ENCODE measurements at places on chromosomes 7 and 10.

DNA sequence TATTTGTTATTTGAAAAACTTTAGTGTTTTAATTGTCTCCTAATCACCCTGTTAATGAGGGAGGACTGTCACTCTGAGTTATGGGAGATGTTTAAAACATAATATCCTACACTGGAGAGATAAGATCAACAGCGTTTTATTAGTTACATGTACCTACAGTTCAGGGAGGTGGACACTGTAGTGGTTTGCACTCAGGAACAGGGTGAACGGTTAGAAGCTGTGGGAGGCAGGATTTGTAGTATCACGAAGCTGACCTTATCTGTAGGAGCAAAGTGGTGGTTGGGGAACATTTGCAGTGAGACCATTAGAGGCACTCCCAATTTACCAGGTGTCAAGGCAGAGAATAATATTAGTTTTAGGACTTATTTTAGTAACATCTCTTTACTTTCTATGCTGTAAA, 193.3 kb upstream of the KCND2 start:
- no peak for DNase-seq

DNA sequence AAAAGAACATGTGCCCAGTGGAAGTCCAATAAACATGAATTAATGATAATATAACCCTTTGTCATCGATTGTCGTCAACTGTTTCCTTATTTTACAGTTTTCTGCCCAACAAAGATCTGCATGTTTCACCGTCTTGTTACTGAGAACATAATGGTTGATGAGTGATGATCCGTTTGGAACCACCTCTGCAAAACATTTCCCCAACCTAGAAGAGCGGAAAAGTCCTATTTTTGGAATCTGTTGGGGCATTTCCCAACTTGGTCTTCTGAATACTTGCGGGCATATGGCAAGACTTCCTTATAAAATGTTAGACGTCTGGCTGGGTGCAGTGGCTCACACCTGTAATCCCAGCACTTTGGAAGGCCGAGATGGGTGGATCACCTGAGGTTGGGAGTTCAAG, 32.1 kb downstream of the CNPY1 start:
- no peak for DNase-seq

GRCh38 chr7:112512451-112513210, 31.8 kb downstream of the LSMEM1 start:
- no peak for DNase-seq

- no peak for DNase-seq
Measured at GRCh38 chr7:106893591-106893990, 28.5 kb downstream of the PIK3CG start.

DNA sequence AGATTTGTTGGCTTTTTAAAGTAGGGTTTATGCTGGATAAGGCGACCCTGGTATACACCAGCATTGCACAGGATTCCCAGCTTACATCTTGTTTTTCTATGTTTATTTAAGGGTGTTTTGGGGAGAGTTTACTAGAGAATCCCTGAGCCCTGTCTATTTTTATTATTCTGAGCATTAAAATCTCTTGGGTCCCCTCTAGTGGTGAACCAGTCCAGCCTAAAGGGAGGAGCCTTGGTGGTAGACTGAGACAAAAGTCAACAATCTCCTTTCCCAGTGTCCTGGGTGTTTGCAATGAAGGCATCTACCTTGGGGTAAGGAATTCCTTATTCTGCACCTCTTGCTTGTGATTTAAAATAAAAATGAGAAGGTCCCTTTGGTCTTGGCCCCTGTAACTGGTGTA, 38.2 kb downstream of the ANTXRL start:
- no peak for DNase-seq

GRCh38 chr7:1965579-1966294, 267.0 kb downstream of the MAD1L1 start:
- DNase-seq = no peak

- no peak for DNase-seq
Measured at GRCh38 chr10:3060481-3060889, 6.9 kb upstream of the PFKP start.

GRCh38 chr10:16592378-16592777, 70.7 kb upstream of the C1QL3 start:
- DNase-seq = no peak

DNA sequence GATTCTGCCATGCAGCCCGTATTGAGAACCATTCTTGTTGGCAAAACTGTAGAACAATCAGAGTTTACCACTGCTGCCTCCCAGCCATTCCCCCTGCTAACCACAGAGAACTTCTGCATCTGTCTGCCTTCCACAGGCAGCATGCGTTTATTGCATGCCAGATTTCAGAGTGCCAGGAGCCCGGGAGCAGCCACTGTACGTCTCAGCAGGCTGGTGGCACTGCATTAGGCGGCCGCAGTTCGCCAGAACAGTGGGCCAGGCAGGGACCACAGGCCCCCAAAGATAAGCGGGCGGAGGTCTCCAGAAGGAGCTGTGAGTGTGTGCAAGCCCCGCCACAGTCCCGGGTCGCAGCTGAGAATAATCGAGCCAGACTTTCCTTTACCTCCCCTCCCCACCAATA, 31.8 kb downstream of the ZNF467 start:
- DNase-seq = peak; percentile 15

- no peak for DNase-seq
Measured at GRCh38 chr7:44678471-44679179, 70.0 kb upstream of the ZMIZ2 start.

DNA sequence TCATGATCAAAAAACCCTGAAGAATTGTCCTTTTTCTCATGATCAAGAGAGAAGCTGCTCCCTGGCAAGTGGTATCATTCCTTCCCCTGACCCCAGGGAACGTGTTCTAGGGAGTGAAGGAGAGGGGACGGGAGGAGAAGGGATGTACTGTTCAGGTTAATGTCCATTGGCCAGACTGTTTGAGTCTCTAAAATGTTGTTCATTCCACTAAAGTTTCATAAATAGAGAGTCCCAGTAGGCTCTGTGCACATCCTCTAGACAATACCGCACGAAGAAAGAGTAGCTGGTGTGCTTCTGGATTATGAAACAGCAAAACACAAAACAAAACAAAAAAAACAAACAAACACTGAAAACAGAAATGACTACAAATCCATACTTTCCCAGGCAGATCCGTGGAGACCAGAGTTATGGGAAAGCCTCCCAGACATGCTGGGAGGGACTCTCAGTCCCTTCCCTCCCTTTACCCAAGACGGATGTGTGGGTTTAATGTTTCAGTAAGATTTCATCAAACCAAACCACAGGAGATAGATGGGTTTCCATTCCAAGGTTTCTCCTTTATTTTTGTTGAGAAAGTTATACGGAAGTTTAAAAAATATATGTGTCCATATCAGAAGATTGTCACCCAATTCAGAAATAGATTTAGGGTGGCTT, 66.5 kb upstream of the TNS3 start:
- no peak for DNase-seq

GRCh38 chr10:44967616-44968015, 8.0 kb downstream of the RASSF4 start:
- no peak for DNase-seq

GRCh38 chr7:297611-298374, 7.8 kb downstream of the FOXL3 start:
- no peak for DNase-seq

GRCh38 chr10:86779220-86780017, 23.0 kb downstream of the BMPR1A start:
- no peak for DNase-seq

GRCh38 chr7:150963707-150964559, 14.2 kb downstream of the KCNH2 start:
- no peak for DNase-seq

DNA sequence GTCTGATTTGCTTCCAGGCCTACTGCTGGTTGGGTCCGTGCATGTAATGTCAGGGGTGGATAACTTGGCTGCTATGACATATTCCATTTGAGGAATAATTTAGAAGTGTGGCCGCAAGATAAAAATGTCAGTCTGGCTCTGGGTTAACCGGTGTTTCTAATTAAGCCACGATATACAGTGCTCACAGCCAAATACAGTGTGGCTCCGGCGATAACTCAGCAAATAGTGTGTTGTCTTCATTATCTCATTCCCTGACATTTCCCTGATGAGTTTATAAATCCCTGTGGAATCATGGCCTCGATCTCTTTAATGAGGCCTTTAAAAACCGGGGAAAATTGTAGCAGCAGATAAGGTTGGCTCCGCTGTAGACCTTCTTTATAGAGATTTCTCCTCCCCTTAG, 1125.0 kb downstream of the TYW1 start:
- no peak for DNase-seq

DNA sequence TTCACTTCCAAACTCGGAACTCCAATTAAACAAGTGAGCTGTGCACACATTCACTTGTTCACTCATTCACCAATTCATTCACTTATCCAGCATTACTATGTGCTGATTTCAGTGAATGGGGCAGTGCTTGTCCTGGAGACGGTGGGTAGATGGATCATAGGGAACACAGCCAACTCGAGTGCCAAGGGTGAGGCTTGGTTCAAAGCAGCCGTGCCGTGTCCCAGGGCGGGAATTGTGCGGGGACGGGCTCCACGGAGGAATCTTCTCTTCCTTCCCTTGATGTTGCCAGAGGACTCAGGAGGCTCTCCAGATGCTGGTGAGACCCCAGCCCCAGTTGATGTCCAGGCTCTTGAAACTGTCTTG, 2.9 kb downstream of the SH2D4B start:
- DNase-seq = no peak

GRCh38 chr10:69656742-69657269, 26.8 kb downstream of the FAM241B start:
- DNase-seq = no peak

DNA sequence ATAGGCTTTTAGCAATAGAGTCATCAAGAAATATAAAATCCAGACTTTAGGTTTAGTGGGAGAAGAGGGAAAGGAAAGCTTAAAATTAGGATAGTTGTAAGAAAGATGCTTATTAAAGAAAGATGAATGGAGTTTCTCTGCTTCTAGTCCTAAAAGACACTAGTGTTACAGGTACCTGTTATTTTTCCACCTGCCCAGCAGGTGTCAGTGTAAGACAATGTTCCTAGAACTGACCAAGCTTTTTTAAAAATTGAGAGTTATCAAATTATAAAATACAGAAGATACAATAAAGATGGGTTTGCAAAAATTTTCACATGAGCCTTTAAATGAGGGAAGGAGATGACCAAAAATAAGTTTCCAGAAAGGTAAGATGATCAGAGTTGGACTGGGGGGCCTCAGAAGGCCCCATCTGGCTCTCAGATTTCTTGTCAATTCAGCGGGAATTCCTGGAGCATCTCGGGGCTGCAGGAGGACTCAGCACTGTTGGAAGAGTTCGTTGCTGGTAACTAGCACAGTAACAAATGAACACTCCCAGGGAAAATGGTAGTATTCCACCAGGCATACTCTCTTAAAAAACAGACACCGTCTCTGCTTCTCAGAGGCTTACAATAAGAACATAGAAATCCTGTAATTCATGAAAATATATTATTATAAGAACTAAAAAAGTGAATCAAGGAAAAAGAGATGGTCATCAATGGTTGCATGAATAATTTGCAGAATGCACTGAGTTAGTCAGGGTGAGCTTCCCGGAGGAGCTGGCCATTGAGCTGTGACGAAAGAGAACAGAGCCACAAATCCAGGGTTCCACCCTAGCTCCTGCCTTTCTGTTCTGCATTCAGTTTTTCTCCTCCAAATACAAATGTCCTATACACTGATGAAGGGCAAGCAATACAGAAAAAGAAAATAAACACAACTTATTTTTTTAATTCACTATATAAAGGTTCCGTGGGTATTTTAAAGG, 71.8 kb upstream of the PIK3CG start:
- DNase-seq = peak; percentile 55

DNA sequence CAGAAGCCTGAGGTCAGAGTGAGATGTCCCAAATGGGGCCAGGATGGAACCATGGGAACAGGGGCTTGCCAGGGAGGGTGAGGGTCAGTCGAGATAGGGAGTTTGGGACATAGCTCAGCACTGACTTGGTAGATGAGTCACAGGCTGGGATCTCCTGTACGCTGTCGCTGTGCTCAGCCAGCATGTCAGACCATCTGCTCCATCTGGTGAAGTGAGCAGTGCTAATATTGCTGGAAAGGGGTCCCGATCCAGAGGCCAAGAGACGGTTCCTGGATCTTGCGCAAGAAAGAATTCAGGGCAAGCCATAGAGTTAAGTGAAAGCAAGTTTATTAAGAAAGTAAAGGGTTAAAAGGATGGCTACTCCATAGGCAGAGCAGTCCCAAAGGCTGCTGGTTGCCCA, 505.6 kb downstream of the GALNT17 start:
- no peak for DNase-seq

GRCh38 chr10:126538439-126539135, 131.9 kb downstream of the C10orf90 start:
- no peak for DNase-seq

DNA sequence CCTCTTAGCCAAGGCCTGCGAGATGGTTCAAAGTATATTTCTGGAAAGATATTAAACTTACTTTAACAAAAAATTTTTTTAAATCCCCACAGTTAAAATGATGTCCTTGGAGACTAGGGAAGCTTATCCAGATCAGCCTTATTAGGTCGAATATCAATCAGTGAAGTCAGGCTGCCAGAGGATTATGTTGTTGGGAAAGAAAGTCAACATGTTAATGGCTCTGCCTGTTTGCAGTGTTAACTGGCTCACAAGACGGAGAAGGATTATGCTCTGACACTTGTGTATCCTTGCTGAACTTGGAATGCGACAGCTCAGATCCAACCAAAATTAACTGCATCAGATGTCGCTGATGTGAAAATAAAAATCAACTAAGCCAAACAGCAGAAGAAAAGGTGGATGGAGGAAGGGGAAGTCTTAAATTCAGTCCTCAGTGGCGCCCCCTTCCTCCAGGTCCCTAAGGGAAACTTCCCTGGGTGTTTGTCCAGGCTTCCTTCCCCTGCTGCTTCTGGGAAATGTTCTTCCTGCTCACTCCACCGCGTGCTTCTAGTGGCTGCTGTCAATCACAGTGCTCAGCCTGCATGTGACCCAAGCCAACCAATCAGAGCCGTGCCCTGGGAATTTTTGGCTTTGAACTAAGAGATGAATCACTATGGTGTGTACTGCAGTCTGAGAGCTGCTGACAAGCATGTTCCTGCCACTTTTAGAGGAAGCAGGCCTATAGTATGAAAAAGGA, 690.4 kb upstream of the NRP1 start:
- DNase-seq = peak; percentile 37

DNA sequence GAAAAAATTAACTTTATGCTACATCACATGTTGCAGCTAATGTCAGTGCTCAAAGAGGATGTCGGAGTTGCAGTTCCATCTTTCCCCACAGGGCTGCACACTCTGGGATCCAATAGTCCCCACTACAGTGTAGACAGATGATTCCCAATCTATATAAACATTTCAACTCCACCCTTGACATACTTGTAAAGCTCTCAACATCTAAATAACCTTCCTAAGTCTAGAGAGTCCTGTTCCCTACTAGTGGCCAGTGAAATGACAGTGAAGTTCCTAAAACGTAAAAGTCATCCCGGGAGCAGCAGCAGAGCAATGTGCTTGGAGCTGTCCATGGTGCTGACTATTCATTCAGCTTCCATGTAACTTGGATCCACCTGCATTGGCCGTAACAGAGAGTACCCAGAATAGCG, 145.1 kb downstream of the GRM8 start:
- DNase-seq = peak; percentile 57
